ENCODE measurements at places on chromosomes 11 and 22.
A peak's percentile ranks its signal among the peaks of the same experiment; 100 is the strongest.

GRCh38 chr11:32549611-32550187 is 33.9 kb upstream of the EIF3M start:
- no peak for DNase-seq

- no peak for DNase-seq
Measured at GRCh38 chr11:96470521-96470920, 80.7 kb downstream of the JRKL start.

DNA sequence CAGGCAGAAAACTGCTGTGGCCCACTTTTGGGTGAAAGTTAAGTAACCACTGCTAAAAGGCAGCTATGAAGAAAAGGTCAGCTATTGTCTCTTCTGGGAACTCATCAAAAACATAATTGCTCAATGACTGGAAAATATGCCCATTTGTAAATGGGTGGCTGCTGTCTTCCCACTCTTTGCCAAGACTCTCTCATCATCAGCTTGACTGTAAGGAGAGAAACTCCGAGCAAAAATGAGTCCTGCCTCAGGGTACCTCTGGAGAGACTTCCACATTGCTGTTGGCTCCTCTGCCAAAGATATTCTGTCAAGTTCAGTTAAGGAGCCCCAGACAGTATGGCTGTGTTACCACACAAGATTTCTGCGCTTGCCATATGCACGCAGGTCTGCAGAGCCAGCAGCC is 138.7 kb downstream of the BBOX1 start:
- no peak for DNase-seq

DNA sequence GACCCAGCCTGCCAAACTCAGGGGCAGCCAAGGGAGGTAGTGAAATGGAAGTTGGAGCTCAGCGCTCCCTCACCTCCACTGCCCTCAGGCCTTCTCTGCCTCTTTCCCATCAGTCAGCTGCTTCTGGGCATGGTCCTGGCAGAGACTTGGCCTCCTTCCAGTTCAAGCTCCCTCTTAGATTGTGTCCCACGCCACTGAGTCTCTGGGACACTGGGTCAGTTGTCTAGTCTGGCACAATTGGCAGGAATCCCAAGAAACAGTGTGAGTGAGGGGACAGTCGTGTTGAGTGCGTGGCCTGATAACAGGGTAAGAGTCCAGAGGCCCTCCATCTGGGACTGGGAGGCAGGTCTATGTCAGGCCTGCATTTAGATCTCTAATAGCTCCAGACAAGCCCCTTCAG is 7.1 kb upstream of the SLC35E4 start:
- no peak for DNase-seq

GRCh38 chr22:44703255-44703870 is 1.4 kb downstream of the PRR5 start:
- no peak for DNase-seq

- DNase-seq = no peak
Measured at GRCh38 chr11:114413958-114414357, 13.5 kb downstream of the RBM7 start.

DNA sequence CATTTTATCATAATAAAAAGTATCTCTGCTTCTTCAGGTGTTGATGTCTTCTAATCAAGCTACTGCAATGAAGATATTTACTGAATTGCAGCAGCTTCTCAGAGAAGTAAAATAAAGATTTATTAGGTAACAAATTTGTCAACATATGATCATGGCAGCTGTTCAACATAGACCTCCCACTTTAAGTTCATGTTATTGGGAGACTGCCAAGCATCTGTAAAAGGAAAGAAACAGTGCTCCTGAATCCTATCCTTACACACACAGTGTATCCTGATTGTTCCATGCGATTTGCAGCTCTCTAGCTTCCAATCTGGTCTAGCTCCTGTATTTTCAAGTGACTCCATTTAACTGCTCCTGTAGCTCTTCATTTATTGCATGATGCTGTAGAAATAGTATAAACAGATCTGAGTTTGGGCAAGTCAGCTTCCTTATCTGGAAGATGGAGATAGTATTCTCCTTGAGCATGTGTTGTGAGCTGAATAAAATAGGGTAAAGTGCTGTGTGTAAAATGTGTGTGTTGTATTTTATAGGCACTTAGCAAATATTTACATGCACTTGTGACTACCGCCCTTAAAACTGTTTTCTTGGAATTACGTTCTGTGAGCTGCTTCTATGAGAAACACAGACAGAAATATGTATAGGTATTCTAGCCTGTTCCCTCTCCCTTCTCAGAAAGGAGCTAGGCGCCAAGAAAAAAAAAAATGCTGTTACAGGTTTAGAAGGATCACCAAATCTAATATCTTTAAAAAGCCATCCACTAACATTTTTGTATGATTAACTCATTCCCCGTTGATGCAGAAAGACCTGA is 290.6 kb downstream of the JRKL start:
- no peak for DNase-seq

DNA sequence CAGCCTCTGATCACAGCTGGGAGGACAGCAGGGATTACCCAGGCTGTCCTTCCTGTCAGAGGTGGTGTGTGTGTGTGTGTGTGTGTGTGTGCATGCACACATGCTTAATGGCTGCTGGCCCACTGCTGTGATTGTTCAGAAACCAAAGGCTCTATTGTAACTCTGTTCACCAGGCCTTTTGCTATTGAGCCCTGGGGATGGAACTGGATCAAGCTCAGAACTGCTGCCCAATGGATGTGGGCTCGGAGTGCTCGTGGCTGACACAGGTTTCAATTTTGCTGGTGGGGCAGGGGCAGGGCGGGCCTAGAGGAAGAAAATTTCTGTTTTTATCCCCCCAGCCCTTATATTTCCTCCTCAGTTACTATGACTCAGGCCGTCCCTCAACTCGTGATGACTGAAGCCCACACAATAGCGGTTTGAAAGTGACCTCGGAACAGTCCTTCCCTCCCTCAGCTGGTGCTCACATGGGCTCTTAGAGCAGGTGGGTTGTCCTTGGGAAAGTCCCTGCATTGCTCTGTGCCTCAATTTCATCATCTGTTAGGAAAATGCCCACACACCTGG is 359.3 kb downstream of the TENM4 start:
- DNase-seq = no peak

- peak; percentile 42 for DNase-seq
Measured at GRCh38 chr11:126307706-126308105, 3.8 kb downstream of the DCPS start.

DNA sequence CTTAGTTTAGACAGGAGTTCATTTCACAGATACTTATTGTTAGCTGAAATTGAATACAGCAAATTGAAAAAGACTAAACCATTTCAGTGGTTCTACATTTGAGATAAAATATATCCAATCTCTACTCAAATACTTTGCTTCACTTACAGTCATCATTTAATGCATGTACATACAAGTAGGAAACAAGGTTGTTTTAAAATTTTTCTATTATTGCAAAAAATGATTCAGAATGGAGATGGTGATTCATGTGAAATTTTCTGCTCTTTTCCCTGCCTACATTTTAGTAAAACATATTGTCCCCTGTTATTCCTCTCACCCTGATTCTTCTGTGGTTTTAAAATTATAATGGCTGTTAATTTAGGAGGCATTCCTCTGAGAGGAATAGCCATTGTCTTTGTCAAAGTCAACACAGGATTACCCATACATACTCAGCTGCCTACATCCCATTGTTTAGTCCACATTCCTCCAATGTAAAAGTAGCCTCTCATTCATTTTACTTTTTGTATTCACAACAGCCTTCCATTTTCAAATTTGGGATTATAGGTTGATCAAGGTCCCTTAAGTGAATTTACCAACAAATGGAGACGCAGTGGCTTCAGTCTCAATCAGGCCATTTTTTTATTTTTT is 60.1 kb downstream of the TRPC6 start:
- no peak for DNase-seq

- no peak for DNase-seq
Measured at GRCh38 chr22:46869831-46870441, 107.5 kb downstream of the TBC1D22A start.

DNA sequence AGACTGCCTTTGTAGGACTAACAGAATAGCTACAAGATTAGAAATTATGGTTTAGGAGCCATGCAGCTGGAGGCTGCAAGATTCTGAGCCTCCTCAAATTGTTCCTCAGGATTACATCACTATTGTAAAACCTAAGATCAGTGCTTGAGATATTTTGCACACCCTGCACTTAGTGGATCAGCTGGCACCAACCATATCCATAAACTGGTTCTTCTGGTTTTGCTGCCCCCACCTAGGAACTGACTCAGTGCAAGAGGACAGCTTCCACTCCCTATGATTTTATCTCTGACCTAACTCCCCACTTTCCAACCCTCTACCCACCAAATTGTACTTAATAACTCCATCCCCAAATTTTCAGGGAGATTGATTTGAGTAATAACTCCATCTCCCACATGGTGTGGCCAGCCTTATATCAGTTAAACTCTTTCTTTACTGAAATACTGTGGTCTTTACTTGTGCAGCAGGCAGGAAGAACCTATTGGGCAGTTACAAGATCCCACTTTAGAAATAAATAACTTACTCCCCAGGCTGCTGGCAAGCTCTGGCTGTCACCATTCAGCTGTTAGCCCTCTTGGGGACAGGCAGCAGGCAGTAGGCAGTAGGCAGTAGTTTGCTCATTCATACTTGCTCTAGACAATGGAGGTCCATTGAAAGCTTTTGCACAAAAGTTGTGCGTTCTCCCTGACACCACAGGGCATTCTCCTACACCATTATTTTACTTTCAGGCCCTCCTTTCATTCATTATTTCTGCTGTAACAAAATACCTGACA is 119.0 kb downstream of the SLC17A6 start:
- no peak for DNase-seq

DNA sequence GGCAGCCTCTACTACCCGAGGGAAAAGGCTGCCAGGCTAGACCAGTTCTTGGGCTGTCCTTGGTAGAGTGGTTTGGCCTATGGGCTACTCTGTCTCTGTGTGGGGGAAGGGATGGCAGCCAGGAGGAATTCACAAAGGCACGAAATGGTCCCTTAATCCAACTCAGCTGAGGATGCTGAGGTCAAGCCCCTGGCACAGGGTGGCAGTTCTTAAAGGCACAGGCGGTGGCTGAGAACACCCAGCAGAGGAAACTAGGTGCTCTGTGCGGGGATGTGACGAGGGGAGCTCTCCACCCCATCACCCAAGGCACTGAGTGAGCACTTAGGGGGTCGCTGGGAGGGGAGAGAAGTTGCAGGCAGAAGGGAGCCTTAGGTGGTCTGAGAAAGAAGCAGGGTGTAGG is at the start of gene MFRP:
MFRP (minus strand) TSS at position 101 of the 400 bp plus-strand sequence. CDS start 192 bp downstream, outside the sequence.
- DNase-seq = no peak

- no peak for DNase-seq
Measured at GRCh38 chr22:31127181-31127772, 4.5 kb downstream of the INPP5J start.

GRCh38 chr11:128336203-128336602 is 251.2 kb downstream of the ETS1 start:
- no peak for DNase-seq

DNA sequence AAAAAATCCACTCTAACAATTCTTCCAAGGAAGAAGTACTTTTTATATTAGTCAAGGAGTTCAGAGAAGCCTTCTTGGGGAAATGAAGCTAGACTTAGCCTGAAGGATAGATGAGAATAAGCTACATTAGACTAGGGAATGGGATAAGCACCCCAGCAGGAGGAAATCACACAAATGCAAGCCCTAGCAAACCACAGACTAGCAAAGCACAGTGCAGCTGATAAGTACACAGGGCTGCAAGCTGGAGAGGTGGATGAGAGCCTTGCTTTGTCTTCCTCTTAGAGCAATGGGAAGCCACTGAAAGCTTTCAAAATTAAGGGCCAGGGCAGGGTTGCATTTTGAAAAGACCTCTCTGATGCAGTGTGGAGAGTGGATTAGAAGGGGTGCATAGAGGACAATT is 946.2 kb downstream of the LRRC4C start:
- DNase-seq = no peak

DNA sequence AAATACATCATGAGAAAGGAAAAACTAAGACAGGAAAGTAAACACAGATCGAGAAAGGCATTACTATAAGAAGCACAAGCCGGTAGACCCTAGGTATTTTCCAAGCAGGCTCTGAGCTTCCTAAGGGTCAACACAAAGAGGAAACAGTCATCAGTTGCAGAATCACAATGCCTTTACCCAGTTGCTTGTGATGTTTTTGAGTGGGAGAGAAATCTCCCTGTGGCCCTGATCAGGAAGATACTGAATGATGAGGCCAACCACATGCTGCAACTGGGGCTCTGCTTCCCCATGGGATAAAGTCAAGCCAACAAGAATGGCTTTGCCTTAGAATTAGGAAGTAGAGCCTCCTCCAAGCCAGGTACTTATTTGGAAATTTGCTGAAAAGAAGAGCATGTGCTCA is 132.6 kb downstream of the MICAL2 start:
- DNase-seq = no peak

GRCh38 chr11:84612645-84613044 is 1014.5 kb downstream of the DLG2 start:
- no peak for DNase-seq

DNA sequence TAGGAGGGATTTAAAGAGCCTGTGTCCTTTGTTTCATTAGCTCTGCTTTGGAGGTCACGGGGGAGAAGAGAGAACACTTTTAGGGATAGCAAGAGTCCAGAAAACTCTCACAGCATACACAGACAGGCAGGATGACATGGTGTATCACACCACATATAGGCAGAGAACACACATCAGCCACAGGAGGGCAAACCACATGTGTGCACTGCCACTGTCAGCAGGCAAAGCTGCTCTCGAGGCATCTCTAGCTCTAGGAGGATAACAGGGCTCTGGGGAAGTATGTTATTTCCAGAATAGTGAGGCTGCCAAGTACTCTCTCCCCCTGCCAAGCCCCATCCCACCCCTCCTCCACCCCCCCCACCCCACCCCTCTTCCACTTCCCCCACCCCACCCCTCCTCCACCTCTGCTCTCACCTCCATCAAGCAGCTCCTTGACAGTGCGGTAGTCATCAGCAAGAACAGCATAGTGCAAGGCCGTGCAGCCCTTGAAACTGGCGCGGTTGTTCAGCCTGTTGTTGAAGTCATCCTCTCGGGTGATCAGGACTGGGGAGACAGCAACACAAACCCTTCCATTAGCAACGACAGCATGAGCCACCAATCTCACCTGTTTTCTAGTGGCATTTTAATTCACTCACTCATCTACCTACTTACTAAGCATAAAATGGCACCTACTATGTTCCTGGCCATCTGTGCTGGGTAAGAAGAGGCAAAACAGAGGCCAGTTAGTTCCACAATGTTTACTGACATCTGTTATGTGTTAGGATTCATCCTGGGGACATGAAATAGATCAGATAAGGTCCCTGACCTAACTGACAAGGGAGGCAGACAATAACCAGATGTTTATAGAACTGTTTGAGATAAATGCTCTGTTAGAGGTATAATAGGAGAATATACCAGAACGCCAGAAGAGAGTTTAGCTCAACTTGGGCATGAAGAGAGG is 75.6 kb downstream of the CLPB start:
- DNase-seq = no peak

DNA sequence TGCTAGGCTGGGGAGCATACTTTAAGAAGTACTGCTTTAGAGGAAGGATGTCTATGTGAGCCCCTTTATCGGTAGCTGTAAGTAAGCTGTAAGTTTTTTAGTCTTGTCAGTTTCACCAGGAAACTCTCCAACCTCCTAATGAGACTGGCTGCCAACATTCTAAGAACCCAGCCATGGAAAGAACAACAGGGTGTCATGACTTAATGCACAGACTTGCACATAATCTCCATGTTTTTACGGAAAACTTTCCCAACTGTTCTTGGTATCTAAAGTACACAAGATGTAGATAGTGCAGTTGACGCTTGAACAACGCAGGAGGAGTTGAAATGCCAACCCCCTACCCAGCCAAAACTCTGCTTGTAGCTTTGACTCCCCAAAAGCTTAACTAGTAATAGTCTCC is 9.0 kb downstream of the OR8A1 start:
- no peak for DNase-seq
